ENCODE measurements at places on chromosomes 5 and 9.

DNA sequence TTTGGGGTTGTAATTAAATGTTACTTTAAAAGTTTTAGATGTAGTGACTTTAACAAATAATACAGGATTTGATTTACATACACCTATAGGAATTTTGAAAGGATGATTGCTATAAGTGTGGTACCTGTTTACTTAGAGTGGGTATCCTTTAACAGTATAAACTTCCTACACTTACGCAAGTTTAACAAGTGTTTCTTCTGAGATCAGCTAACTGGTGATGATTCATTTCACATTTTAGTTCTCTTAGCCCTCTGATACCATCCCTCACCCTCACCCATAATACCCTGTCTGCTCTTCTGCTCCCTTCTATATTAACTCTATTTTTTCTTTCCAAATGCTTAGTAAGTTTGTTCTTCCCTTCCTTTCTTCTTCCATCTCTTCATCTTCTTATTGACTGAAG is 197.9 kb downstream of the GDNF start:
- DNase-seq: no peak

DNA sequence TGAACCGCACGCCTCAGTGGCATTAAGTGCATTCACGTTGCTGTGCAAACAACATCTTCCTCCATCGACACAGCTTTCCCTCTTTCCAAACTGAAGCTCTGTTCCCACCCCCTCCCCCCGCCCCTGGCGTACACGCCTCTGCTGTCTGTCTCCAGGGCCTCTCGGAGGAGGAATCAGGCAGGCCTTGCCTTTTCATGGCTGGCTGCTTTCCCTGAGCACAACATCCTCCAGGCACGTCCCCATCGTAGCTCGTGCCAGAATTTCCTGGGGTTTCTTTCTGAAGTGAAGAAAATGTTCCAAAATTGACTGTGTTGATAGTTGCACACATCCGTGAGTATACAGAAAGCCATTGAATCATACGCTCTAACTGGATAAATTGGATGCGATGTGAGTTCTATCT is 22.3 kb upstream of the TMEM250 start:
- no peak for DNase-seq

DNA sequence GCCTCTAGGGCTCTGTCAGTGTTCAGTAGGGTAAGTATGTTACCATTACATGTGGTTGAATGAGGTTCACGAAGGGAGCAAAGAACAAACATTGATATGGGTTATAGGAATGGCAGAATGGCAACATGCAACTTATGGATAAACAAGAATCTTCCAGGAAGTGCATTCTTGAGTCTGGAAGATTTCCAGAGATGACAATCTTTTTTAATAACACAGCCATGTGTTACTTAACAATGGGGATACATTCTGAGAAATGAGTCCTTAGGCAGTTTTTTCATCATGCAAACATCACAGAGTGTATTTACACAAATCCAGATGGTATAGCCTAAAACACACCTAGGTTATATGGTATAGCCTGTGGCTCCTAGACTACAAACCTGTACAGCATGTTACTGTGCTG is 9.1 kb upstream of the SLC28A3 start:
- no peak for DNase-seq

DNA sequence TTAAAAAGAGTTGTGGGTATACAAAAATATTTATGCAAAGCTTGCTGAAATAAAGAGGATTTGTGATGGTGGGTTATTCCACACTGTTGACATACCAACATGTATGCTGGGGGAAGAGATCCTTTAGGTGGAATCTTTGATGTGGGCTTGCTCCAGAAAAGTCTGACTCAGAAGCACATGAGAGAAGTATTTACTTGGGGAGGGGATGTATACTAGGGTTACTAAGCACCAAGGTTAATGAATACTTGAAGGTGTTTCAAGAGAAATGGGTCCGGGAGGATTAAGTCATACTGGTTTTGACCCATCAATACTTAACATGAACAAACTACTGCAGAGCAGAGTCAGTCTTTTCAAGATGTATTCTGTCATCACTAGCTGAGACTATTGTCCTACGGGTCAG is 316.4 kb upstream of the GRIN3A start:
- no peak for DNase-seq

DNA sequence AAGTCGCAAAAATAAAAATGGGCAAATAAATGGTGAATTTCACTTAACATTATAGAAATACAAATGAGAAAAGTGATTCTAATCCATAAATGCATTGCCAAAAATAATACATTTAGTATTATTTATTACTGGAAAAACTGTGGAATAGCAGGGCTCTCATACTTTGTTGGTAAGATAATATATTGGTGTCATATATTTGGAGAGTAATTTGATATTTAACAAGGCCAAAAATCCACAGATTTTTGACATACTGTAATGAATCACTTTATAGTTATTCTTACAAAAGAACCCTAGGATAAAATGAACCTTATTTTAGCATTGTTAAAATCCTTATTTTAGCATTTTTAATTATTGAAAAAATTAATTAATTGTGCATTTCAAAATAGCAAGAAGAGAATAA is 397.2 kb upstream of the DAB2 start:
- DNase-seq: no peak

- DNase-seq: no peak
Observed at GRCh38 chr5:132339502-132339901, 30.0 kb upstream of the SLC22A5 start.

DNA sequence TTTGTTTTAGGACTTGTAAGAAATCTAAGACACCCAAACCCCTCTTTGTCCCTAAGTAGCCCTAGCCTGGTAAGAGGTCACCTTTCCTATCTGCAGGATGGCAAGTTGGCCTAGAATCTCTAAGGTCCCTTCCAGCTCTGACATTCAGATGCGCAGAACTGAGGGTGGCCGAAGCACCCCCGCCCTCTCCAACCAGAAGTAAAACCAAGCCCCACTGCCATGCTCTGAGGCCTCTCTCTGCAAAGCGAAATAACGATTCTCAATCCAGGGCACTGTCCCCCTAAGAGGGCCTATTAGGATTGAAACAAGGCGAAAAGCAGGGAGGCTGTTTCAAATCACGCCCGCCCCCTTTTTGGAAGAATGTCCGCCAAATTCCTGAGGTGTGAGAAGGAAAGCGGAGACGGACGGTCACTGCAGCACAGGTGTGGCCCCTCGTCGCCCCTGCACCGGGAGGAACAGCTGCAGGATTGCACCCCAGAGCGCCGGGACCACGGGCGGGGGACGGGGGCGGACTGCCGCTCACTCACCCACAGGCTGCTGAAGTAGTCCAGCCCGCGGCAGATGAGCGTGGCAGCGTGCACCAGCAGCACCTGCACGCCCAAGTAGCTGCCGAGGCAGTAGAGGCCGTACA is 824 bp downstream of the TMEM245 start:
- DNase-seq: no peak

- no peak for DNase-seq
Observed at GRCh38 chr5:129125819-129126218, 31.3 kb downstream of the ISOC1 start.

GRCh38 chr9:7879551-7880245 is 80.1 kb upstream of the DMAC1 start:
- no peak for DNase-seq

DNA sequence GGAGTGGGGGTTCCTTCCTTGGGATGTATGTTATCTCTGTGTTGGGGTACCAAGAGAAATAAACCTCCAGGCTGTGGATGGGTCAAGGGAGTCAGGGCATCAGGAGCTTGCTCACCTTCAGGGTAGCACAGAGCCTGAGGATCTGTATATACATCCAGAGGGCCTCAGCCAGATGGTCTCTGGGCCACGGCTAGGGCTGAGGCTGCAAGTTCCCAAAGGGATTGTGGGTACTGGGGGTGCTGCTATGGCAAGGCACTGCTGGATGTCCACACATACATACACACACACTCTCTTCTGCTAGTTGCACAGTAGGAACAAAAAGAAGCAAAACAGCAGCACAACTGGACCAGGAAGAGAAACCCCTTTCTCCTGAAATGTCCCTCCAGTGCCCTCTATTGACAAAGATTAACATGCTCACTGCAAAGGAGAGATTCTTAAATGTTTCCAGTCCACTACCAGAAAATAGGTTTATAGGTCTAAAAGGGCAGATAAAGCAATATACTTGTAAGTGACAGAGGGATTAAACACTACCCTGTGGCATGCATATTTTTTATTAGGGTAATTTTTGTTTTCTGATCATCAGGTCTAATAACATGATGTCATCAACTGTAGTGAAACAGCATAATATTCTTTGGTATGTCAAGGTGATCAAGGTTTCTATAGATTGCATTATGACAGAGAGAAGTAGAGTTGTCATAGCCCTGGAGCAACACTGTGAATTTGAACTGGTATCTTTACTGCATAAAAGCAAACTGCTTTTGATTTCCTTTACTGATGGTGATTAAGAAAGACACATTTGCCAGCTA is 56.3 kb upstream of the KCNN2 start:
- no peak for DNase-seq

DNA sequence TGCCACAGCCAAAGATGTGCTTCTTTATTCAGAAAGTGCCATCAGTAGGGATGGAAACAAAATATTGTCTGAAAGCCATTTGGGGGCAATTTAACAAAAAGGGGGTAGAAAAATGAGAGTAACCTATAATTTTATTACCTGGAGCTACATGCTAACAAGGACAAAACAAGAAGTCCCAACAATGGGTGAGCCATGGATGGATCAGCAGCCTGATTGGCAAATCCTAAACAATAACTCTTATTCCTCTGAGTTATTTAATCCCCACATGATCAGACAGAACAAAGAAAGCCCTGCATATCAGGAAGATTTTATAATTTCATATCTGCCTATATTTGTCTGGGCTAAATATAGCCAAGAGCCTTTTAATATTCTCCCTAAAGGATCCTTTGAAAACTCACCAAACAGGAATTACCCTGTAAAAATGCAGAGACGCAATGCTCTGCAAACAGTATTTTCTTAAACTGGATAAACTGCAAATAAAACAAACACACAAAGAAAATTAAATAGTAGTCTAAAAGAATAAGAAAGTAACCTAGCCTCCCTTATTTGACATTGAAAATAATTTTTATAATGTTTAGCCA is 483.4 kb downstream of the ZNF608 start:
- DNase-seq: no peak

- DNase-seq: no peak
Observed at GRCh38 chr9:108196332-108197007, 659.3 kb downstream of the ACTL7B start.

- no peak for DNase-seq
Observed at GRCh38 chr9:37311938-37312708, 110.4 kb upstream of the GRHPR start.

GRCh38 chr5:116788851-116789403 is 214.3 kb upstream of the SEMA6A start:
- DNase-seq: no peak

GRCh38 chr5:65149827-65150226 is 331.9 kb downstream of the ADAMTS6 start:
- no peak for DNase-seq

DNA sequence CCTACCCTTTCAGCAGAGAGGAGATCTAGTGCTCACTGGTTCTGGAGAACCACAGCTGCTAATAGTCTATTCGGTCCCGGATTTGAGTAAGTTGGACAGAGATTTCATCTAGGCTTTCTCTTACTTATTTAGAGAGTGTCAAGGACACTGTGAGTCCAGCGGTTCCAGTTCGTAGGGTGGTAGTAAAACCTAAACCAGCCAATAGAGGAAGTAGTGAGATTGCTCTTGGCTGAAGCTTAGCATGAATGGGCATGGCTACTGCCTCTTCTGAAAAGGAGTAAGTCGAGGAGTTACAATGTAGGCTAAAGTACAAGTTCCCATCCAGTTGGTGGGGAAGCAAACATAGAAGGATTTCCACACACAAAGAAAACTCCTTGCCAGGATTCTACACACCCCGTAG is 109.6 kb upstream of the MOCS2 start:
- no peak for DNase-seq

DNA sequence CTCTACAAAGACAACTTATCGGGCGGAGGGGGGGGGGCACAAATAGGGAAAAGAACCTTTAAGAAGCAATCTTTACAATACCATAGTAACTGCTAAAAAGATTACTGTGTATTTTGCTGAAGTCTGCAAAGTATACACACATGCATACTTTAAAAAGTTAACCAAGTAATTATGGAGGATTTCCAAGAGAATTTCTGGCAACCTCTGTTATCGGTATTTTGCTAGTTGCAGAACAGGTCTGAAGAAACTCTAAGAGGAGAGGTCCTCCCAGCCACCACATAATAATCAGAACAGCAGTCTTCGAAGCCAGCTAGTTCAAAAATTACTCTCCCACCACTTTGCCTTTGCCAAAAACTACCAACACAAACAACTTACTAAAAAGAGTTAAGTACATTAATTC is 56.1 kb downstream of the UBAP2 start:
- DNase-seq: no peak

DNA sequence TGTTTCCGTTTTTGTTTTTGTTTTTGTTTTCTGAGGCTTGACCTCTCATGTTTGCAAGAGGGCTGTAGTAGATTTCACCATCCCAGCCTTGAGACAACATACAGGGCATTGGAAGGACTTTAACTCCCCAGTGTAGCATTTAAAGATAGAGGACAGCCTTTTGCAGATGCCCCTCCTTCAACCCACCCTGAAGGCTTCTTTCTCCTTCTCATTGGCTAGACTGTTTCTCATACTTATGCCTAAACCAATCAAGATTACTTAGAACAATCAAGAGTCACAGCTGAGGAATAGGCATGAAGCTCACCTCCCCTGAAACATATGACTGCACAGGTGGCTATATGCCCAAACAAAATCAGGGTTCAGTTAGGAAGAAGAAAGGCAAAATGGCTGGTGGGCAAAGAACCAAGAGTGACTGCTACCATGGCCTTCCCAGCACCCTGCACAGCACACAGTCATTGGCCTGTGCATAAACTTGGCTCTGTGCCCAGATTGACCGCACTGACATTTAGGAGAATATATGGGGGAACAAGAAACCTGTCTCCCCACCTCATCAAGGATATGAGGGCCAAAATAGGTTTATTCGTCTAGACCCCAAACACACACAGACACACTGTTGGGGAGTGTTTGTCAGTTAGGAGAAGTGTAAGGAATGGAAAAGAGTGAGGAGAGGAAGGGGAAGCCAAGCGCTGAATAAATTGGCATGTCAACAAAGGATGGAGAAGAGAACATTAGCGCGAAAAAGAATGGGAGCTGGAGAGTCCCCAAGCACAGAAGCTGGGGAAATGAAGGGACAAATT is 137.3 kb upstream of the RANBP3L start:
- no peak for DNase-seq

GRCh38 chr9:94183240-94183999 is 75.7 kb upstream of the ZNF169 start:
- no peak for DNase-seq

DNA sequence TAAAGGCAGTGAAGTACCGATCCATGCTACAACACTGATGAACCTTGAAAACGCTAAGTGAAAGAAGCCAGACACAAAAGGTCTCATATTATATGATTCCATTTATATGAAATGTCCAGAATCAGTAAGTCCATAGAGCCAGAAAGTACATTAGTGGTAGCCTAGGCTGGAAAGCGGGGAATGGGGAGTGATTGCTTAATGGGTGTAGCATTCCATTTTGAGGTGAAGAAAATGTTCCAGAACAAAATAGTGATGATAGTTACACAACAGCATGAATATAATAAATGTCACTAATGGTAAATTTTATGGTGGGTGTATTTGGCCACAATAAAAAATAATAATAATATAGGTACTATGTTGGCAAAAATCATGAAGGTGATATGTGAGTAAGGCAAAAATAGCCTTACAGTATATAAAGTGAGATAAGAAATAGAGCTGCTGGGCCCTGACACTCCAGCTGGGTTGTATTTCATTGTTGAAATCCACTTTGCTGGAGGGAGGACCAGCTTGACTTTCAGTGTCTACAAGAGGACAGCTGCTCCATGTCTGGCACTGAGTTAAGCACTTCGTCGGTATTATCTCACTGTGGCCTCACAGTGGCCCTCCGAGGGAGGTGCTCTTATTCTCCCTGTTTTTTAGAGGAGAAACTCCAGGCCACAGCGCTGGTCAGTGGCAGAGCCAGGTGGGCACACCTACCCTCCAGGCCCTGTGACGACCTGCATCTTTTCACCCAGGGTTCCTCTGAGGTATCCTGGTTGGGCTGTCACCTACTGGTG is 22.4 kb upstream of the ANGPTL2 start:
- DNase-seq: no peak

Measured in amygdala (tissue), 56 donors.